ENCODE measurements at places on chromosomes 5 and 9. TPM values are rescaled to one million over a fixed set of nuclear protein-coding genes. Genes with fewer than 3 reads are reported as not detected.

Gene FAM151B
- total RNA-seq = 0.78 TPM

Gene PTPDC1
- total RNA-seq = 9.5 TPM

Gene FOXD4L4
- 0.91 TPM for total RNA-seq

Gene CDC42SE2
- total RNA-seq = 33.2 TPM

Gene C5
- 7.1 TPM for total RNA-seq

Gene CCDC69
- 108 TPM for total RNA-seq

Gene PAPPA
- 2.9 TPM for total RNA-seq

DNA sequence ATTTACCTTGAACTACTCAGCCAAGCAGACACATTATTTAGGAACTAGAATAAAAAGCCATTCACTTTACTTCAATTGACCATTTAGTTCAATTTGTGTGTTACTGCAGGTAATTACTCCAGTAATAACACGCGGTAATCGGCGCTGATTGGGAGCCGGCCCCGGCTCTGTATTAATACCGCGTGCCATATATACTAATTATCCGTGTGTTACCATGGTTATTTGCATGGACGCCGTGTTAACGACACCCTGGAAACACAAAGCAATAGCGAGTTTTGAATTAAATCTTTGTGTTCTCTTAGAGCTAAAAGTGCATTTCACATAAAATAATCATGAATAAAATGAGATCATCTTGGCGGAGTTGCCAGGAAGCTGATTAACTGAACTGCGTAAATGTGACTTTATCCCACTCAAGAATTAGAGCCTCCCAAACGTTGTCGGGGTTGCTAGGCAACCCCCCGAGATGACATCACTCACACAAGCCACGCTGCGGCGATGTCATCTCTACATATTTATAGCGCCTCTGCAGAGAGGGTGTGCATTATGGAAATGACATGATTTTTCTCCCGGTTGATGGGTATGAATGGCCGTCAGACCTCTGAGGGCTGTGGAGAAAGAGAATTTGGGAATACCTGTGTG lies 41.4 kb upstream of the RNU6ATAC start:
- DNase-seq = no peak

- DNase-seq = no peak
These were observed 243.2 kb downstream of the FSTL4 start for GRCh38 chr5:133368916-133369783.

DNA sequence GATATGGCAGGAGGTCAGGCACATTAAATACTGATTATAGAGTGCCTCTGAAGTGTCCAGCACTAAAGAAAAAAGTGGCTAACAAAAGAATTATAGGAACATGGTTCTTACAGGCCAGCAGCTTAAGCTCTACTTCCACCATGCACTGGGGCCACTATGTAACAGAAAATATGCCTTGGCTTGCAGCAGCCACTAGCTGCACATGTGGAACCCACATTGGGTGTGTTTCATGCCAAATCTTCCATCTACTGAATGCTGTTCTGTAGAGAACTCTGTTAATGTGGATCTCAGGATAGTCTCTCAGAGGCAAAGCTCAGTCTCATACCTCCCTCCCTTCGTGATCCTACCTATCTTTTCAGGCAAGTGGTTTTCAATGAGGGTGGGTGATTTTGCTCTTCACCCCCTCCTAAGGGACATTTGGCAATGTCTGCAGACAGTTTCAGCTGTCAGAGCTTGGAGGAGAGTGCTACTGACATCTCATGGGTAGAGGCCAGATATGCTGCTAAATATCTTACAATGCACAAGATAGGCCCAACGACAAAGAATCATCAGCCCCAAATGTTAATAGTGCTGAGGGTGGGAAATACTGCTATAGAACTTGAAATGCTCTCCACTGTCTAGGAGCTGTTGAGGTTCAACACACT lies 218.9 kb downstream of the TARS1 start:
- DNase-seq = no peak

DNA sequence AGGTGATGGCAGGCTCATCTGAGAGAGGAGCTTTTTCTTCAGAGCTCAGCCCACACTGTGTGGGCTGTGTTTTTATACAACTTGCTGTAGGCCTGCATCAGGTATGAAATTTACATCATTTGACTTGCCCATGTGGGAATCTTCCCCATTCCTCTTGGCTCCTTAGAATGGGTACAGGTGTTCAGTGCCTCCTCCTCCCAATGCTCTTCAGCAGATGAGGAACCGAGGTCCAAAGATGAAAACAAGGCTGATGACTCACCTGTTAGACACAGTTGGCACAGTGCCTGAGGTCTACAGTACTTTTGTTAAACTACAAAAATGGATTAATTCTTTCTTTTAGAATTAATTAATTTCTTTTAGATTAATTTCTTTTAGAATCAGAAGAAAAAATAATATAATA lies 20.8 kb downstream of the PAPPA start:
- no peak for DNase-seq

DNA sequence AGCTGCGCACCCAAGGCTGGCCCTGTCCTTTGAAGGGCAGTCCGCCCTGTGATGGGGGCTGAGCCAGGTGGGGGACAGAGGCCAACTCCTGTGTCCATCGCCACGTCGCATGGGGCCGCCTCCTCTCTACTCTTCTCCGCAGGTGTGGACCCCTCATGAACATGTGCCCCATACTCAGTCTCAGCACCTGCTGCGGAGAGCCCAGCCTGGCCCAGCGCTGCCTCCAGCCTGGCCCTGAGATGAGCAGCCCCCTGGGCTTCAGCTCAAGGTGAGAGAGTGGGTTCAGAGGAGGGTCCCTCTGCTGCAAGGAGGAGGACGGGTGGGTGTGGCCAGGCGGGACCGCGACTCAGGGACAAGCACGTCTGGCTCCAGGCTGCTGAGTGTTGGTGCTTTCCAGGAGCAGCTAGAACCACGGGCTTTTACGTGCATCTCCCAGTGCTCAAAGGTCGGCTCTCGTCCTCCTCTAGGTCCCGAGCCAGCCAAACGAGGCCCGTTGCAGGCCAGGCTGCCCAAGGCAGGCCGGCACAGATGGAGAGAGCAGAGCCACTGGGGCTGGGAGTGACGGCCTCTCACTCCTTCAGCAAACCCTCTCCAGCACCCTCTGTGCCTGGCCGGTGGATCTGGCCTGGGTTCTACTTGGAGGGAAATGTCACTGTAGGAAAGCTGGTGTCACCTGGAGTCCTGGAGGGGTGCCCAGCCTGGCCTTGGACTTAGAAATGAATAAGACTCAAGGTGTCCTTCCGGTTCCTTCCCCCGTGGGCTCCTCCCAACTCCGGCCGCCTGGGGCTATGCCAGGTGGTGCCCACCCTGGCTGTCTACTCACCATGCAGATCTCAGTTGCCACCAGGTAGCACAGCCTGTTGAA lies 48.9 kb upstream of the RNF130 start:
- DNase-seq = peak; percentile 76

DNA sequence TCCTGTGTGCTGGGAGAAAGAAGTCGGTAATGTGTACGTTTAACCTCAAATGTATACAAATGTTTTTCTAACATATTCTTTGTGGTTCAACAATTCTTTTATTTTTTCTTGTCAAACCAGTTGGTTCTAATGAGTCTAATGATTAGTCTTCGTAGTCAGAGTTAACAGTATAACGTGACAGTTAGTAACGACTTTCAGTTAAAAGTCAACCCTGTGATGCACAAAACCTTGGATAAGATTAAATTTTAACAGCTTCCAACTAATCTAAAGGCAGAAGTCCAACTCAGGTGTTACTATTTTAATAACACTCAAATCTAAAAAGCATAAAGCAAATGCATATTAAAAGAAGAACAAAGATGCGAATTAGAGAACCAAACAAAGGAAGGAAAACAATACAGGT lies 47.0 kb downstream of the SEMA6A start:
- DNase-seq = no peak

GRCh38 chr5:91383956-91384300 lies 811 bp upstream of the ARRDC3 start:
- DNase-seq = no peak

DNA sequence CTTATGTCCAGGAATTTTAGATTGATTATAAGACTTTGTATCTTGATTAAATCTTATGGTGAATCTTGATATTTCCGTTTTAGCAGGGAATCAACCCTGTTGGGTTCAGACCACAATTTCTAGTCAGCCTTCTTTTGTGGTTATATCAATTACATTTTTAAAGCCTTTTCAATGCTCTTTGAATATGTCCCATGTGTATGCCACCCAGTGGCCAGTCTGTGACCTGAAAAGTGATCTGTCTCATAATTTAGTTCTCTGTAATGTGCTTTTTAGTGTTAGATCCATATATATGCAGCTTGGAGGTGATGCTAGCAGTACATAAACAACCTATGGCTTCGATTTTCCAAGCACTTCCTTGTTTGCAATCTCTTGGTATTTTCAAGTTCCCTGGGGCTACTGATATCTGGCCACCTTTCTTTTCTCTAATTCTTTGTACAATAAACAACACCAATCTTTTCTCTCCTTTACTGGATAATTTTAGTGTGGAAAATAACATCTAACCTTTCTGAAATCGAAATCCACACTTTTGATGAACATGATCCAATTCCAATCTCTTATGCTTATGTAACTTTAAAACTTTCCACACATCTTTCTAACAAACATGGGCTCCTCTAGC lies 28.8 kb downstream of the PDE8B start:
- DNase-seq = no peak

DNA sequence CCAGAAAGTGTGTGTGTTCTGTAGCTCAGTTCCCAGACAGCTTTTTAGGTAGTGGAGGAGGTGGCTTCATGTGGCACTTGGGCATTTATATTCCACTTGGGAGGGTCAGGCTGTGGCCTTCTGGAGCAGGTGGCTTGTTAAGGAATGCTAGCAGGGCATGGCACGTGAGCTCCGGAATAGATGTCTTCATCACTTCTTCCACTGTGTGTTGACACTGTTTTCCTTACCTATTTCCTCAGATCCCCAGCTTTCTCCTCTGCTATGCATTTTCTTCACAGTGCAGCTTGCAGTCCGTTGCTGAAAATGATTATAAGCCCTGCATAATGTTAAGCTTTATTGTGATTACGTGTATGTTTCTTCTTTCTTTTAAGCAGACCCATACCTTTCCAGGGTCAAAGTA lies 3.3 kb upstream of the MAML1 start:
- DNase-seq = no peak

DNA sequence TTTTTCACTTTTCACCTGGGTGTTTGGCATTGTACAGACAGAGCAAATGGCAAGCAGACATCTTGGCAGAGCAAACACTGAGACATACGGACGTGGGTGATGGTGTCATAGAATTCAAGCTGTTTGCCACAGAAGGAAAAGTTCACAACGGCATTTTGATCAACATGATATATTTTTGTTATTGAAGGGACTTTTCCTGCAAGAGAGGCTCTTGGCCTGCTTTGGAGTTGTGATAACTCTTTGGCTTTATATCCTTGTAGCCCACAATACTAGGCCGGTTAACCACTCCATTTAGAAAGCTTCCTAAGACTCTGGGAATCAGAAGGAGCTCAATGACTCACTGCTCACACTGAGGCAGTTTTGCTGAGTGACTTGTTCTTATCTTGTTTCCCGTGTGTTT lies 1038.3 kb downstream of the TLE1 start:
- no peak for DNase-seq

GRCh38 chr5:91219091-91219802 lies 163.9 kb downstream of the ARRDC3 start:
- no peak for DNase-seq

- no peak for DNase-seq
These were observed 228.3 kb downstream of the MAST4 start for GRCh38 chr5:66824476-66824875.

GRCh38 chr9:14061936-14062585 lies 251.9 kb downstream of the NFIB start:
- DNase-seq = no peak

DNA sequence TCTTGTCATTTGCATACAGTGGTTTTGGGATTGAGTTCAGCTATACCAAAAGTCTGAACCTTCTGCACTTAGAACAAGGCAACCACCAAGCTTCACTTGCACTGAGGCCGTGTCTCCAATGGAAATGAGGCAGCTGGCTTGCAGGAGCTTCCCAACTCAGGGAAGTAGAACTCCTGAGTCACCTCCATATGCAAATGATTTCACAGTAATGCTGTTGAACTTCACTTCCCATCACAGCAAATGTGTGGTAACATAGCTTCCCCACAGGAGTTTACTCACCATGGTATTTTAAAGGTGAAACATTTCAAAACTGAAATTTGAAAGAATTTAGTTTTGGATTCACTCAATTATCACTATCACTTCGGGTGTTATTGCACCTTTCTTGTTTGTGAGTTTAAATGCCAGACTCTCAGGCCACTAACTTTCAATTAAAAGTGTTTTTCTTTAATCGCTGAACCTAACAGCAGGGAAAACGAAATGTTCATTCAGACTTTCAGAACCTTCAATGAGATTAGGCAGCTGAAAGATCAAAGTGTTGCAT lies 9.0 kb downstream of the CD274 start:
- peak; percentile 49 for DNase-seq

GRCh38 chr9:70137577-70137976 lies 93.9 kb downstream of the MAMDC2 start:
- no peak for DNase-seq

GRCh38 chr9:85599540-85600105 lies 142.1 kb downstream of the AGTPBP1 start:
- no peak for DNase-seq

DNA sequence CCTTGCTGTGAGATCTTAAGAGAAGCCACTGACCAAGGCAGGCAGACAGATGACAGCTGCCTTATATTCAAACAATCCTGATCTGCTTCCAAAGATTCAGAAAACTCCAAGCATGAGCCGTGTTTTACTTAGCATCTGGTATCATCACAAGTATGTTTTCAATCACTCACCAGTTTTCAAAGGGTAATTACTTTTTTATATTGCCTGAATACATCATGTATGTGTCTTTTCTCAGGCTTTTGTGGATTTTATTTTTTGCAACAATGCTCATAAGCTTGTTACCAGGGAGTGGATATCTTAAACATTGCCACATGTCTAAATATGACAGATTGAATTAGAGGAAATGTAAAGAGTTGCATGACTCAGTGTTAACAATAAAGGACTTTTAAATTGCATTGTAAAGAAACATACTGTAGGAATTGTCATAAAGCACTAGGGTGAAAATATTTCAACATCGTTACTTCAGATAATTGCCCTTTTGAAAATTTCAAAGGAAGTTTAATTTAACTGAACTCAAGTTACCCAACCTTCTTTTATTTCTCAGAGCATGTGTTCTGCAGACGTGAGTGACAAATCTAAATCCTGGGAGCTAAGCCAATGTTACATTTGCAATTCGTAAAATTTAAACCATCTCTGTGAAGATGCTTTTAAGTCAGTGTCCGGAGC lies 326.1 kb downstream of the PLK2 start:
- DNase-seq = no peak

DNA sequence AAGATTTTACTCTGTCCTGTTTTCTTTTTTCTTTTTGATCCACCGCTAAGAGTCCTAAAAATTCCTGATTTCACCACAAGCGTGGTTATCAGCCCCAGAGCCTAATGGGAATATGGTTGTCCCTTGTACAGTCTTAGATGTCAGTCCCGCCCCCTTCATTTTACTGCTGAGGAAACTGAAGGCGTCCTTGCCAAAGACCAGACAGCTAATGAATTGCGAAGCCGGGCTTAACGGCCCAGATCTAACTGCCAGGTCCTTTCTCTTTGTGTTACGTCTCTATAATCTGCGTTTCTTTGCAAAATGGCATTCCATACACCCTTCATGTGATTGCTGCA lies 497 bp downstream of the NSA2 start:
- no peak for DNase-seq
